ENCODE measurements at places on chromosomes 12 and 14.

GRCh38 chr12:94437303-94437702 lies 22.4 kb downstream of the CEP83 start:
- DNase-seq: no peak

DNA sequence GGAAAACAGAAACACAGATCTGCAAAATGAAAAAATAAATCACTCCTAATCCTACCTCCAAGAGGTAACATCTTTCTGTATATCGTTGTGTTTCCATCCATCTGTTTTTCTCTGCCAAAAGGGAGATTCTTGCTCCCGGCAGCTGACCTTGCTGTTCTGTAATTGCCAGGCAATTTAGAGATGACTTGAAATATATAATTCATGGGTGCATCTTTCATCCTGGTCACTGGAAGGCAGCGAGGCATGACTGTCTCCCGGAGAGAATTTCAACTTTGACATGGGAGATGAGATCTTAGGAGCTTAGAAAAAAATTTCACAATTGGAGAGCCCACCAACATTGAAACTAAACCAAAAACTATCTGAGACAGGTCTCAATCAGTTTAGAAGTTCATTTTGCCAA lies 53.0 kb downstream of the WSCD2 start:
- no peak for DNase-seq

DNA sequence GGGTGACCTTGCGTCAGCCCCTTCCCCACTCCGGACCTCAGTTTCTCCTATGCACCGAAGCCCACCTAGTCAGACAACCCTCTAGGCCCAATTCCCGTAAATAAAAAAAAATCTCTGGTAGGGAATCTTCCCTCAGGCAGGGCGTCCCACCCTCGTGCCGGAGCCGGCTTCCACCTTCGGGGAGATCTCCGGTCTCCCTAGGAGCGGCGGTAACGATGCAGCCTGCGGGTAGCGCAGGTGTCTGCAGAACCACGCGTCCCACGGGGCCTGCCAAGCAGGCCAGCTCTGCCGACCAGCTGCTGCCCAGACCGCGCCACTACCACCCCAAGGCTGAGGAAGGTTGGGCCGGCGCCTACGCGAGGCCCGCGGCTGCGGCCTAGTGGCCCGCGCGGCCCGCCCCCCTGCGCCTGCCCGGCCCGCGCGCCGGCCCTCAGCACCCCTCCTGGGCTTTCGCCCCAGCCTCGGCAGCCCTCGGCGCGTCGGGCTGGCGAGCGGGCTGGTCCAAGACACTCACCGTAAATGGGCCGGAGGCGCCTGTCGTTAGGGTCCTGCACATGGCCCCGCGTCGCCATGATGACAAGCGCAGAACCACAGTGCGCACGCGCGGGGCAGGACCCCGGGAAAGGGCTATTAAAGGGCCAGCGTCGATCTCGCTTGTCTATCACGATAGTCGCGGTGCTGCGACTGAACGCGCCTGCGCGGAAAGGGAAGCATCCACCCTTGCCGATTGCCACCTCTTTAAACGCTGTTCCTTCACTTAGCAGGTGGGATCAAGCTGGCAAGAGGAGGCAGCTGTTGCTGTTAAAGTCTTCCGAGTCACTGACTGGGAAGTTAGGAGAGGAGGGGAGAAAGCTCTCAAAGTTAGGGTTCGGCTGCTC lies at the start of gene NAA25:
TSS of gene NAA25 (minus strand) at position 582 of the 878 bp plus-strand sequence. CDS start at position 572, 10 bp downstream.
- no peak for DNase-seq

DNA sequence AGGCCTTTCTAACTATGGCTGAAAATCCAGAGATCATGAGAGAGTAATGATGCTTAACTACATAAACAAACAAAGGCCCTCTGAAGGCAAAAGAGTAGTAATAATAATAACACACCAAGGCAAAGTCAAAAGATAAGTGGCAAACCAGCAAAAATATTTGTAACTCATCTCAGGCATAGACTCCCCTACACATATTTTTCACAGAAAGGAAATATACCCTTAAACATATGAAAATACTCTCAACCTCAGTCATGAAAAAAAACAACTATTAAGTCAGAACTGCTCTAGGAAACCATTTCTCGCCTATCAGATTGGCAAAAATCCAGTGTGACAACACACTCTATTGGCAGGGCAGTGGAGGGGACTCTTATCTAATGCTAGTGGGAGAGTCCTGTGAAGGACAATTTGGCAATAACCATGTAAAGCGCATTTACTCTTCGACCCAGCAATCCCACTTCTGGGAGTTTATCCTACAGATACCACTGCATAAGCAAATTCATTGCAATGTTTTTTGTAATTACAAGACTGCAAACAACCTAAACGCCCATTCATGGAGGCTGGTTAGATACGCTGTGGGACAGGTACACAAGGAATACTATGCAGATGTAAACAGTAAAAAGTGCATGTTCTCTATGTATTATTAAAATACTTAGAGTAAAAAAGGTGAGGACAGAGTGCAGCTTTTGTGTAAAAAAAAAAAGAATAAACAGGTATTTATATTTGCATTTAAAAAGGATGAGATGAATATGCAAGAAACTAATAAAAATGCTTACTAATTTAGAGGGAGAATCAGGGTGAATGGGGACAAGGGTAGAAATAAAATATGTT lies 26.0 kb upstream of the IL22 start:
- DNase-seq: no peak

DNA sequence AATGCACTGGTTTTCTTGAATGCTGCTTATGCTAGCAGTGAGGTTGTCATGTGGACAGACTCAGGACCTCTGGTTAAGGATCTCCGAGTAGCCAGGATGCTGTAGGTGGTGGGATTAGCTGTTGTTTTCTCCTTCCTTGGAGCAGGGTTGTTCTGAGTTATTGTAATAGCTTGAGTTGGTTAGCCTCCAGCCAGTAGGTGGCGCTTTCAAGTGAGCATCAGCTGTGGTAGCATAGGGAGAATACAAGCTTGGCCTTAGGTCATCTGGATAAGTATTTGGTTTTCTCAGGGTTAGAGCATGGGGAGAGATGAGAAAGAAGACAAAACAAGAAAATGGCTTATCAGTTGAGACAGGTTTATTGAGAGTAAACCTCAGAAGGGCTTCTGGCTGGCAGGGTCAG lies 299.7 kb upstream of the FBXO33 start:
- DNase-seq: no peak

- no peak for DNase-seq
These were observed 2.3 kb downstream of the DGLUCY start for GRCh38 chr14:91115986-91116770.

DNA sequence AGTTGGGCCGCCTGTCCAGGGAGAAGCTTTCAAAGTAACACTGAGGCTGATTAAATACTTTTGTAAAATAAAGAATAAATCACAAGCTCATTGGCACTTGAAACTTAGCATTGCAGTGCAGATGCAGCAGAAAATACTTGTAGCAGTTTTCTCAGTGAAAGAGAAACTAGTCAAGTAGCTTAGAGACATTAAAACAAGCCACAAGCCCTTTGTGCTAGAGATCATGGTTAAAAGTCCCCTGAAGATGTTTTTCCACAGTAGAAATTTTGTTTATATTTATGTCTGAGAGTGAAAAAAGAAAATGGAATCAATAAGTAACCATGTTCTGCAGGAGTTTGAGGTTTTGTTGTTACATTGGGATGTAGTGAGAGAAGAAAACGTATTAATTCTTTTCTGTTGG lies 5.9 kb downstream of the PSEN1 start:
- DNase-seq: no peak

- DNase-seq: no peak
These were observed 29.1 kb upstream of the AEBP2 start for GRCh38 chr12:19410211-19410610.

DNA sequence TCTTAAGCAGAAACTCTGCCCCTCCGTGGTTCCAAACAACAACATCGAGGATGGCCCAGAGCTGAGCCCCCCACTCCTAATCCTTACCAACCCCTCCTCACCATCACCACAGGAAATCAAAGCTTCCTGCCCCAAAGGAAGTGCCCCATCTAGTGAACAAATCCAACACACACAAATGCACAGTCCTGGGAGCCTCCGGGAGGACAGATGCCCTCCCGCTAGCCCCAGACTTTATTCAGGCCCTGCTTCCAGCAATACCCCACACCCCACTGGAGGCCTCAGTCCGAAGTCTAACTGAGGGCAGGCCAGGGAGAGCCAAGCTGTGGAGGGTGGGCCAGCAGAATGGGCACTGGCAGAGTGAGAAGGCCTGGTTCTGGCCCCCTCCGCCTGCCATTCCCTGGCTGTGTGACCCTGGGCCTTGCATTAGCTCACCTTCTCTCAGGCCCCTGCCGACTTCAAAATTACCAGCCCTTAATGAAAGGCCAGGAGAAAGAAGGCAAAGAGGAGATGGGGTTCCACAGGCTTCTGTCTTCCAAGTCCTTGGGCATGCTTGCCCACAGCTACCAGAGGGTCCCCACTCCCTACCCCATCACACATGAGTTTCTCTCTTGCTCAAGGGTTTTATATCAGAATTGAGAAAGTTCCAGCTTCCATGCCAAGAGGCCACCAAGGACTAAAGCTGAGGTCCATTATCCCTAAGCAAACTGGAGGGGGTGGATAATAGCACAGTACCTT lies 2.3 kb downstream of the HDAC7 start:
- DNase-seq: no peak

- DNase-seq: no peak
These were observed 151.6 kb downstream of the SYT1 start for GRCh38 chr12:79016181-79016580.

GRCh38 chr12:105897311-105897725 lies 241.4 kb downstream of the NUAK1 start:
- no peak for DNase-seq

- DNase-seq: no peak
These were observed 38.3 kb downstream of the SSPN start for GRCh38 chr12:26233631-26234030.

DNA sequence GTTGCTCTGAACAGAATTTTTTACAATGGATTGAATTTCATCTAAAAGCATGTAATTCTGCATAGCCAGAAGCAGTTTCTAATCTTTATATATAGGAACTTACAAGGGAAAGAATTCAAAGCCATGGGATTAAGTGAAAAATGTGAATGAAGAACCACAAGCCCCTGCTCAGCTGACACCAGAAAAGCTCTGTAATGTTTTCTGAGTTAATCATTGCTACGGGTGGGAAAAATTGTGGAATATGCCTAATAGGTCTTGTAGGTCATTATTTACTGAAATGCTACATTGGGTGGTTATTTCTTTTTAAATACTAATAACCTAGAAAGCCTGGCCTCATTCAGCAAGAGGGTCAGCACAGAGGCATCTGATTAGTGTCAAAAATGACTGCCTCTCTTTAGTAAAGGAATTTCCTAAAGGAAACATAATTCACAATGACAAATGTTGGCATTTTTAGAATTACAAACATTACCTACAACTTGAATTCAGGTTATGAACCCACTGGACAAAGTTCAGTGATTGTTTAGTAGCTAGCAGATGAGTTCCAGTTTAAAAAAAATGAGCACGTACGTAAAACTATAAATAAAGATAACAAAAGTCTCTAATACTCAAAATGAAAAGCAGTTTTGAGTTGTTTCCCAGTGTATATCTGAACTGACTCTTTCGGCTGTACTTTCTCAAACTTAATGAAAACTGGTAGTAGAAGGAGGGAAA lies 75.3 kb downstream of the BMP4 start:
- no peak for DNase-seq

- DNase-seq: no peak
These were observed 61.7 kb downstream of the BTBD7 start for GRCh38 chr14:93271111-93271510.

GRCh38 chr14:85466678-85467077 lies 63.3 kb upstream of the FLRT2 start:
- DNase-seq: no peak

- no peak for DNase-seq
These were observed 123.7 kb downstream of the DAD1 start for GRCh38 chr14:22465201-22465840.

DNA sequence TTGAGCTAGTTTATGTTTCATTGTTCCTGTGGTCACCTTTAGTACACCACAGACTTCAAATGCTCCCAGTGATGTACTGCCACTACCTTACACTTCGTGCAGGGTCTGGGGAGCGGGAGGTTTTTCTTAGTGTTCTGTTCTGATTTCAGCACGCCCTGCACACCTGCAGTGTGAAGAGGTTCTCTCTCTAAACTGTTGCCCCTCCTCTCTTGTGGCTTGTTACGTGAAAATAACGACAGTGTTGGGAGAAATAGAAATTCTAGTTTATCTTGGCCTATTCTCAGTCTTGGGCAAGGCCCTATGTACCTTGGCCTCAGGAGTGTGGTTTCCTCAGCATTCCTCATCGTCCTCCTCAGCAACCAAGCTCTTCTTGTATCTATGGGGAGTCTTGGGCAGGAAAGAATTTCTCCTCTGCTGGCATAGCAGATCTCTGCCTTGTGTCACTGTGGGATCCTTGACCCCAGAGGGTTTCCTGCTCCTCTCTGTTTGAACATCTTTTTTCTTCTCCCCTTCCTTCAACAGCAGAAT lies 48.6 kb downstream of the EIF2S3B start:
- no peak for DNase-seq

DNA sequence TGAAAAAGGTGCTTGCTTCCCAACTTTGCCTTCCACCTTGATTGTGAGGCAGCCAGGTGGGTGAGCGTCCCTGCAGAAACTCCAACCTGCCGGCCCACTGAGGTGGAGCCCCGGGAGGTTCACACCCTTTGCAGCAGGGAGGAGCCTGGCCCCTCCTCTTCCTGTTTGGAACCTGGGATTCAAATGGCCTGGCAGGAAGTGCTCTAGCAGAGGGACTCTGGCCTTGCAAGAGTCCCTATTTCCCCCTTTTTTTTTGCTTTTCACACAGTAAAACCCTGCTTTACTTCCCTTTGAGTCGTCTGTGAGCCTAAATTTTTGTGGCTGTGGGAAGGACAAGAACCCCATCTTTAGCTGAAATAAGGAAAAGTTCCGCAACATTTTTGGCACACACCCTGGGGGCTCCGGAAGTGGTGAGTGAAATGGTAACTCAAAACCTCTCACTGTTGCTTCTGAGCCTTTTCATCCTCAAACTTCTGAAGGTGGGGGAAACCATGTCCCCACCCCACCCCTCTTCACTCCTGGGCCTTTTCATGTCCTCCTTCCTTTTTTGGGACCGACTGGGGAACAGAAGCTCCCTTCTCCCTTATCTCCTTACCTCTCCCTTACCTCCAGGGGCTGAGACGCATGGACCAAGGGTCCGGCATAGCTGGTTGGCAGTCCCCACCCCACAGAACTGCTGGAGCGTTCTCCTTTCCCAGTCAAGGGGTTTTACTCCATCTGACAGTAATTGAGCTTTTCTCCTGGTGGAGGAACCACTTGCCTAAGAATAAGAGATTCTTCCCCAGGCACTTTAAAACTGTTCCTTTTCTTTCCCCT lies 102.0 kb downstream of the KCNMB4 start:
- no peak for DNase-seq

DNA sequence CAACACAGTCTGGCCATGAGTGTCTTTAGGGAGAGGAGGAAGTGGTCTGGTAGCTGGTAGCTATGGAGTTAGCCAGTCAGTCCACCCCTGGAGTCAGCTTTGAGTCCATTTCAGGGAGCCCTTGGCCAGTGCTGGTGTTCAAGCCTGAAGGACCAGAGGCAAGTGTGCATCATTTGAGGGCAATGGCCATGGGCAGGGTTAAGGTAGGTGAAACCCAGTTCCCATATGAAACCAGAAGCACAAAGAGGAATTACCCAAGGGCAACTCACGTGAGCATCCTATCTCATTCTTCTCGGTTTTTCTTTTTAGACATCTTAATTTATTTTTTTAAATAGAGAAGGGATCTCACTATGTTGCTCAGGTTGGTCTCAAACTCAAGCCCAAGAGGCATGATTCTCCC lies 61.3 kb upstream of the ACTN1 start:
- no peak for DNase-seq

GRCh38 chr14:70780396-70781075 lies 28.8 kb downstream of the MAP3K9 start:
- DNase-seq: no peak

GRCh38 chr12:75116646-75117198 lies 92.9 kb downstream of the KCNC2 start:
- no peak for DNase-seq

- DNase-seq: no peak
These were observed 461.2 kb downstream of the DPF3 start for GRCh38 chr14:72432748-72433147.

All from glomerular endothelial cell (primary cell).